ENCODE measurements at places on chromosomes 2 and 18. TPM values are rescaled to one million over a fixed set of nuclear protein-coding genes. Genes with fewer than 3 reads are reported as not detected.

DNA sequence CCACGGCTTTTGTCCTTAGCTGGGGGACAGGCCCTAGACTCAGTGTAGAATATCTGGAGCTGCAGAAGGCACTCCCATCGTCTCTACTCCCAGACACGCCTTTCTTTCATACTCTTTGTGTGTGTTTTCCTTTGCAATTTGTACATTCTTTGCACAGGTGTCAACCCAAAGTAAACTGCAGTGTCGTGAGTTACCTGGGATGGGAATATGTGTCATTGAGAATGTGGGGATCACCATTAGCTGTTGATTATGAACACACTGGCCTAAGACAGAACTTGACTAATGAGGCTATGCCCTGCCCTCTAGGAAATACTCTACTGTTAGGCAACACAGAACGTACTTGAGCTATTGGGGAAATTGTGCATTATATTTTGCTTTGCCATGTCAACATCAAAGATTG, 233.3 kb downstream of the SETBP1 start:
- no peak for DNase-seq

- DNase-seq: no peak
These were observed 16.2 kb upstream of the CAPN13 start for GRCh38 chr2:30823452-30823851.

- DNase-seq: no peak
These were observed 19.2 kb upstream of the NCKAP1 start for GRCh38 chr2:183057333-183057985.

DNA sequence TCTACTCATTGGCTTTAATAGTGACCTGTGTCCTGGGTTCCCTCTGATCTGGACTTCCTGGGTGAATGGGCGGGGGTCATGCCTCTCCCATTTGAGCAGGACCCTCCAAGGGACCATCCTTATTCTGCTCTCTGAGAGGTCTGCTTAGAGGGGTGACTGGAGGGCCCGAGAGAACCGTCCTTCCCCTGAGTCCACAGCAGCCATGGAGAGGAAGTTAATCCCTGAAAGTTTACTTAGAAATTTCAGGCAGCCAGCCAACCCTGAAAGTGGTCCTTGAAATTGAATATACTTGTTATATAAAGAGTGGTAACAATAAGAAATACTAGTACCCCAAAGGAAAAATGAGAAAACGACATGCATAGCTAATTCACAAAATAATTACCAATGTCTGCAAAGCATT, 226.1 kb downstream of the DYSF start:
- DNase-seq: no peak

GRCh38 chr18:33735428-33735827, 157.4 kb downstream of the ASXL3 start:
- DNase-seq: no peak

GRCh38 chr2:169727065-169727464, 6.6 kb upstream of the KLHL23 start:
- no peak for DNase-seq

GRCh38 chr2:217905896-217906295, 96.9 kb downstream of the TNS1 start:
- DNase-seq: no peak

GRCh38 chr2:46144133-46144800, 152.9 kb upstream of the EPAS1 start:
- no peak for DNase-seq

The WDR75 gene
- total RNA-seq: 79.7 TPM

The ABCB11 gene
- total RNA-seq: 2.6 TPM

DNA sequence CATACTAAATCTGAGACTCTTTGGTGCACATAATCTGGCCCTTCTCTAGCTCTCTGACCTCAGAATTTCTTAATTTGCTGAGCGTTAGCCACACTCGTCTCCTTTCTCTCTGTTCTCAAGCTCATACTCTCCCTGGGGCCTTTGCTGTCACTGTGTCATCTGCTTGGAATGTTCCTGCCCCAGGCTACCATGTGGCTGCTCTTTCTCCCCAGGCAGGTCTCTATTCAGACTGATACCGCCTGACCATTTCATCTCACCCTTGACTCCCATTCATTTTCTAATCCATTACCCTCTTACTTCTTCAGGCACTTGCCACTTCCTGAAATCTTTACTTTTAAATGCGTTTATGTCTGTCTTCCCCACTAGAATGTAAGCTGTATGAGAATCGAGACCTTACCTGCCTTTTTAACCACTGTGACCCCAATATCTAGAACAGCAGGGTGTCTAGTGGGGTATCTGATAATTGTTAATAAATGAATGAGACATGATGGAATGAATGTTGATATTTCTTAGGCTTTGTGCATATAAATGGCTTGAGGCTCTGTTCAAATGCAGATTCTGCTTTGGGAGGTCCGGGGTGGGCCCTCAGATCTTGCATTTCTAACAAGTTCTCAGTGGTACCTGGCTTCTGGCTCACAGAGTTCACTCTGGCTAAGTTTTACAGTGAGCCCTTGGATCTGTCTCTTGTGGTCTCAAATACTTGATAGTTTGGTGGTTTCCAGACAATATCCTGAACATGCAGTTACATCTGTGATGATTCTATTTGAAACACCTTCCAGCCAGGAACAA, 89.9 kb upstream of the EPC2 start:
- no peak for DNase-seq

- DNase-seq: no peak
These were observed 385.1 kb upstream of the POU3F3 start for GRCh38 chr2:104468846-104469245.
